ENCODE measurements at places on chromosomes 2 and 18.

- ATAC-seq = no peak
These were observed 874.4 kb downstream of the SUCLG1 start for GRCh38 chr2:83584672-83585071.

DNA sequence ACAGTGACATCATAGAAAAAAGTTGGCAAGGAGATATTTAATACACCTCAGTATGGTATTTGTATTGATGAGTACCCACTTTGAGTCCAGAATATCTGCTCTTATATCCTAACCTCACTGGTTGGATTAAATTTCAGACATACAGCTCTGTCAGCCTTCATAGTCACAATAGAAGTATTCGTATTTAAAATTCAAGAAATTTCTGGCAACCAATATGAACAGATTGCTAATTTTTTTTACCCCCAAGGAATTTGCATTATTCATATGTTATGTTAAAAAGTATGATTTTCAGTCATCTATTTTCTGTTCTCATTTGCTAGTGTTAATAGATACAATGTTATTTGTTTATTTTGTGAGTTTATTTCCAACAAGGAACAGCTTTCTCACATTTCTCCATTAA lies 1306.8 kb upstream of the NXPH2 start:
- no peak for ATAC-seq

DNA sequence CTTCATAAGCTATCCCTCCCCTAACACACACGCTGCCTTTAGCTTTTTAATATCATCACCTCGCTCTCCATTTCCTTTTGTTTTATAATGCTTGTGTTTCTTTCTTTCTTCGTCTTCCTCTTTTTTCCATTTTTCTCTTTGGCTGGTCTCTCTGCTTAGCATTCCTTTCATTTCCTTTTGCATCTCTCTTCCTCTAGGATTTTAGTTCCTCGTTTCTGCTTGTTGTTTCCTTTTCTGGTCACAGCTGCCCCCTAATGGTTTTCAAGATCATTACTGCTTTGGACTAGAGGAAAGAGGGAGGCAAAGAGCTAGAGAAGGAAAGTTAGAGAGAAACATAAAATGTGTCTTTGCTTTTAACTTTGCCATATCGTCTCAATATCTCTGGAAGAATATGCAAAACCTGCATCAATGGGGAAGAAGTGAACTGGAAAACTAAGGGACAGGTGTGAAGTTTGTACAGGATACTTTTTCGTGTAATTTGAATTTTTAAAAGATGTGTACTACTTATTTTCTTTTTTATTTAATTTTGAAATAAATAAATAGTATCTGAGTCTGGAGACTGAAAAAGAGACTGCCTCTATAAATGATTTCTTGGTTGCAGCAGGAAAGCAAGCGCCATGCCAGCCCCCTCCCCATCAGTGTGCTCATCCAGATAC lies 6.3 kb upstream of the NRP2 start:
- peak; percentile 49 for ATAC-seq

- no peak for ATAC-seq
These were observed 223.4 kb downstream of the SP3 start for GRCh38 chr2:173741759-173742158.

DNA sequence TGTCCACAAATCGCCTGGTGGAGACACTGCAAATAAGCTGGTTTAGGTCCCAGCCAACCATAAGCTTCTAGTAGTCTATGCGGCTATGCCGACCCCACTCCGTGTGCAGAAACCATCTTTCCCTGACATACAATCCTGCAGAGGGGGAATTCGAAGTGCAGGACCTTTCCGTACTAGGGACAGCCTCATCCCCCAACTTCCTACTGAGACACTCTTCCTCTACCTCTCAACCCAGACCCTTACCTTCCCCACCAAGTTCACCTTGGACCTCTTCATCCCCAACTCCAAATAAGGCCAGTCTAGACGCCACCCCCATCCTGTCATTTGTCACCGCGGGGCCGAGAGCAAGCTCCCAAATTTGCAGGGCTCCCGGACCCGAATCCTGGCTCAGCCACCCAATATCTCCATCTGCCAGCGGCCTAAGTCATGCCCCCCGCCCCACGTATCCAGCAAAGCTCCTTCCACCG lies 496 bp downstream of the SUCLG1 start:
- no peak for ATAC-seq

DNA sequence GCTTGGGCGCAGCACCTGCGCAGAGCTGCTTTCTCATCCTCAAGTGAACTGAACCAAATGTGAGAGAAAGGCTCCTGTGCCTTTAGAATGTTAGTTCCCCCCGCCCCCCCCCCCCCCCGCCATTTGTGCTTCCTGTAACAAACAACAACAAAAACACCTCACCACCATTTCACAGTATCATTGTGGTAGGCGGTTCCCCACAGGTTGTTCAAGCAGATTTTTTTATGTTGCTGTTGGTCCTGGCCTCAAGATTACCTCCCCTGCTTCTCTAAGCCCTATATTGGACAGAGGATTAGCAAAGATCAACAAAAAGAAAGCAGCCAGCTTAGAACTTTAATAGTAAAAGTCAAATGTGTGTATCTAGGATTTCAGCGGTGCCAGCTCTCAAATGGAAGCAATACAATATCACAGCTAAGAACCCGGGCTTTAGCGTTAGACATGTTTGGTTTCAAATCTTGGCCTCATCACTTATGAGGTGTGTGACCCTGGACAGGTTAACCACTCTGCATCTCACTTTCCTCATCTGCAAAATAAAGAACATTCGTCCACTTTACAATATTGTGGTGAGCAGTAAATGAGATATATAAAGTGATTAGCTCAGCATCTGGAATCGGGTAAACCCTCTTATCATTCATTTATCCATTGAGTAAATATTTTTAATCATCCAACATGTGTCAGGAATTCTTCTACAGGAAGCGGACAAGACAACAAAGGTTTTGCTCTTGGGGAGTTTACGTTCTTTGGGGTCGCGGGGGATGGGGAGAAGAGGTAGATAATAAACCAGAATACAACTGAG lies 84.6 kb downstream of the KCTD18 start:
- no peak for ATAC-seq

DNA sequence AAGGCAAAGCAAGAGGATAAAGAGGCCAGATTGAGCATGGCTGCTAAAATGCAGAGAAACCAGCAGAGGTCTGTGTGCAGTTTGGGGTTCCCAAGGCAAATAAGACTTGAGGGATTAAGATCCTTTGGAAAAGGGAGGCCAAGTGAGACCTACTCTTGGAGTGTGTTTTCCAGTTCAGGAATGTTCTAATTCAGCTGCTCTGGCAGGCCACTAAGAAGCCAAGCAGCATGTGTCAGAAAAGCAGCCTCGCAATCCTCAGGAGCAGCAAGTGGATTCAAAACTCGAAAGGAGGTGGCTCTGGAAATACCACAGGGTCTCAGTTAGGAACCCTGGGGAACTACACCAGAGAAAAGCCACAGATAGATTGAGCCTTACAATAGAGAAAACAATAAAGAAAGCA lies 569.2 kb downstream of the METTL4 start:
- peak; percentile 41 for ATAC-seq

GRCh38 chr2:42567364-42567763 lies 1.1 kb upstream of the MTA3 start:
- no peak for ATAC-seq

GRCh38 chr2:221042926-221043325 lies 529.2 kb downstream of the EPHA4 start:
- ATAC-seq = no peak

DNA sequence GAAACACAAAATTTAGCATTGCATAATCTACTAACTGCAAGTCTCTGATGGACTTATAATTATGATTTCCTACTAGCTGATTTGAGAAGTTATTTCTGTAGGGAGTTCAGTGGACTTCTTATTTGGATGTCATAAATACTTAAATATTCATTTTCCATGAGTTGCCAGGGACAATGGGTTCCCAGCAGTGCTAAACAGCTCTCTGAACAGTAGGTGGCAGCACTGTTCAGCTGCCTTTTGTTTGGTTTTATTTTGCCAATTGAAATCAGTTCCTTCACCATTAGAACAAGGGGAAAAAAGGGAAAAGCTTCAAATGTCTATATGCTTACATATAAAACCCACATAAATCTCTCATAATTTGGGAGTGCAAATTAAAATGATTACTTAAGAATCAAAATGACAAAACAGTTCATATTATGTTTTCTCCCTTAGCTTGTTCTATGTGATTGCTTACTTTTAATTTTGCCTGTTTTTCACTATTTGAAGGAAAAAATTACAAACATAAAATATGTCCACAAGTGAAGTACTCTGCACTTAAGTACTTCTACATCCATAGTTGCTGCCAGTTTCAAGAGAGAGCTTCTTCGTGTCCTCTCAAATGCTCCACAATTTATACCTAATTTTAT lies 898.9 kb downstream of the CPS1 start:
- no peak for ATAC-seq

DNA sequence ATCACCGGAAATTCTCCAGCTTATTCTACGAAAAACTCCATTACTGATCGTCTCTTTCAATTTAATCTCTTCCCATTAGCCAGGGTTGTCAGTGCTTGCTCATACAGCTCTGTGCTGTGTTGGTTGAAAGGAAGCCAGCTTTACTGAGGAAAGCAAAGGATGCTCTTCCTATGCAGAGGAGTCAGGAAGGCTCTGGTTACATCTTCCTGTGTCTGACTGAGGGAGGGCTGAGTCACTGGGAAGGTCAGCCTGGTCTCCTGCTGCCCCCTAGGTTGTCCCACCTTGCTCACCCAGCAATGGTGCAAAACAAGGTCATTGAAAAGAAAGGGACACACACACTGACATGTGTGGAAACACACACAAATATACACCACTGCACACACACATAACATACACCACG lies 975.6 kb downstream of the DCDC2C start:
- no peak for ATAC-seq

- no peak for ATAC-seq
These were observed 130.5 kb downstream of the ZNF516 start for GRCh38 chr18:76364282-76365259.

DNA sequence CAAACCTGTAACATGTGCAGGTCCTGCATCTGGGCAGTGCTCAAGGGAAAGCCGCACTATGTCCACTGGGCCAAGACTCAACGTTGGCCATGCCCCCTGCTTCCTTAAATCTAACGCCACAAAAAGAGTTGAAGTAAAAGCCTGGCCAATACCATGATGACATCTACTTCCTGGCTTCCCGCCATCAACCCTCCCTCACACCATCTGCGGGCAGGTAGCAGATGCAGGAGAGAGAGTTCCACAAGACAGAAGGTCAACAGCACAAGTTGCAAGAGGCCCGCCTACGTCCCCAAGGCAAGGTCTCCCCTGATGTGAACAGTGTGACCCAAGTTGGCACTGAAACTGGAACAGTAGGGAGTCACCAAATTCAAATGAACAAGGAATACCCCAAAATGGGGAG lies 48.4 kb downstream of the ABCG8 start:
- no peak for ATAC-seq

DNA sequence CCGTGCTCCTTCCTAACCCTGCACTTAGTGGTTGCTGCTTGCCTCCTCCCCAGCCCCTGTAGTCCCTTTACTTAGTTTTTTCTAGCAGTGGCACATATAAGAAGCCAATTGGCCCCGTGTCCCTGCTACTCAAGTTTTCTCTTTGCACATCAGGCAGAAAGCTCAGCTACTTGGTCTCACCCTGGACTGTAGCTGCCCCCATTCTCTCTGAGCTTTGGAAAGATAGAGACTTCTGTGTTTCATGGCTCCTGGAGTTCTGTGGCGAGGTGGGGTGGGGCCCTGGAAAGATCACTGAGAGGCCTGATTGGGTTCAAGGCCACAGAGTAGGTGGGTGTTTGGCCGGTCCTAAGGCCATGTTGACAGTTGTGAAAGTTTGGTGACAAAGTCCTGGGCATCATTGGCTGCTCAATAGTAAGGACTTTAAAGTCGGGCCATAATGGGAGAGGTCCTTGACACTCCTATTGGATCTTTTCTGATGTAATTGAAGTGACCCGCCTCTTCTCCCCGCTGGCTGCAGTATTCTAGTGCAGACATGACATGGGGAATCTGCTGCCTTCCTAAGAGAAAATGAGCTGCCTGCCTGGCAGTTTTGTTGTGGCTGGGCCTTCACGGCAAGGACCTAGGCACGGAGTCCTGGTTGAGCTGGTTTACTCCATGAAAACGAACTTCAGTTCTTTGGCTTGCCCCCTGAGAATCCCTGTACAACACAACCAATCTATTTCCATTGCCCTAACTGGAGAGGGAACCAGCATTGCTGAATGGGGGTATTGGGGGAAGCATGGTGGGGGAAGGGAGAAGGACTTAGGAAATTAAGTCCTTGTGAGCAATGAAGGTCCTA lies 26.2 kb upstream of the CYP27A1 start:
- no peak for ATAC-seq

GRCh38 chr2:40244675-40245074 lies 207.2 kb downstream of the SLC8A1 start:
- peak; percentile 27 for ATAC-seq

GRCh38 chr2:23537991-23538390 lies 153.0 kb downstream of the KLHL29 start:
- ATAC-seq = no peak

GRCh38 chr2:100869120-100869519 lies 49.2 kb downstream of the NPAS2 start:
- ATAC-seq = no peak

DNA sequence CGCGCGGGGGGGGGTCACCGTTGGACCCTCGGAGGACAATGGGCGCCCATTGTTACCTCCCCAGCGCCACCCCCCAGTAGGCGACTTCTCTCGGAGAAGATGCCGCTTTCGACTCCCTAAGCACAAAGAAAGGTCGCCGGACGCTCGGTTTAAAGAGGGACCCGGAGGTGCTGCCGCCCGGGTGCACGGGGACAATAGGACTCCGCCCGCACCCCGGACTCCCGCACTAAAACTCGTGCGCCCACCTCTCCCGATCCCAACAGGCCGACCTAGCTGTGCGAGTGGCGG lies 318 bp upstream of the CDC42EP3 start:
- ATAC-seq = no peak

- peak; percentile 63 for ATAC-seq
These were observed 979 bp downstream of the LONRF2 start for GRCh38 chr2:100321179-100321865.

GRCh38 chr2:12506846-12507245 lies 209.9 kb upstream of the TRIB2 start:
- ATAC-seq = no peak

GRCh38 chr2:190972846-190973245 lies 41.1 kb downstream of the STAT1 start:
- ATAC-seq = peak; percentile 14

GRCh38 chr2:1625281-1626001 lies 118.9 kb downstream of the PXDN start:
- ATAC-seq = peak; percentile 34

DNA sequence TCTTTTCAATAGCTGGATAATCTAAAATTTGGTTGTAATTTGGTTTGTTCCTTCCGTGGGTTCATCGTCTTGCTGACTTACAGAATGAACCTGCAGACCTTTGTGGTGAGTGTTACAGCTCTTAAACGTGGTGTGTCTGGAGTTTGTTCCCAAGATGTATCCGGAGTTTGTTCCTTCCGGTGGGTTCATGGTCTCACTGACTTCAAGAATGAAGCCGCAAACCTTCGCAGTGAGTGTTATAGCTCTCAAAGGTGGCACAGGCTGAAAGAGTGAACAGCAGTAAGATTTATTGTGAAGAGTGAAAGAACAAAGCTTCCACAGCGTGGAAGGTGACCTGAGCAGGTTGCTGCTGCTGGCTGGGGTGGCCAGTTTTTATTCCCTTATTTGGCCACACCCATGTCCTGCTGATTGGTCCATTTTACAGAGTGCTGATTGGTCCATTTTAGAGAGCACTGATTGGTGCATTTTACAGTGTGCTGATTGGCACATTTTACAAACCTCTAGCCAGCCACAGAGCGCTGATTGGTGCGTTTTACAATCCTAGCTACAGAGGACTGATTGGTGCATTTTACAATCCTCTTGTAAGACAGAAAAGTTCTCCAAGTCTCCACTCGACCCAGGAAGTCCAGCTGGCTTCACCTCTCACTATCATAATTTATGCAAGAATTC lies 16.6 kb downstream of the RALB start:
- no peak for ATAC-seq

- peak; percentile 60 for ATAC-seq
These were observed 79.2 kb upstream of the PXDN start for GRCh38 chr2:1823187-1824169.

Data from gastroesophageal sphincter (tissue), 4 donors.